ENCODE measurements at places on chromosomes 16 and 17. TPM values are rescaled to one million over a fixed set of nuclear protein-coding genes. Genes with fewer than 3 reads are reported as not detected.

The PIPOX gene
- 3.9 TPM for total RNA-seq

The PRAC2 gene
- not detected for total RNA-seq

The SULT1A4 gene
- total RNA-seq: 0.54 TPM

The NECAB2 gene
- not detected for total RNA-seq

The TUBB3 gene
- 1.8 TPM for total RNA-seq

The KRTAP4-5 gene
- not detected for total RNA-seq

The ST6GALNAC1 gene
- 8.5 TPM for total RNA-seq

The KLHL10 gene
- not detected for total RNA-seq

The CACNG3 gene
- total RNA-seq: not detected

The KRT39 gene
- not detected for total RNA-seq

The SCGB1C2 gene
- not detected for total RNA-seq

The TPSG1 gene
- total RNA-seq: not detected

The TPPP3 gene
- total RNA-seq: not detected

The FOXC2 gene
- total RNA-seq: not detected

The MRPL28 gene
- 37.8 TPM for total RNA-seq

The CHD9NB gene
- total RNA-seq: not detected

The CDRT4 gene
- 21.0 TPM for total RNA-seq

The ZNF205 gene
- not detected for total RNA-seq

The RPGRIP1L gene
- 1.8 TPM for total RNA-seq

The NACA2 gene
- not detected for total RNA-seq

The FA2H gene
- 1.8 TPM for total RNA-seq

The C16orf74 gene
- 5.5 TPM for total RNA-seq

The TBC1D26 gene
- total RNA-seq: 0.10 TPM

The LMF1 gene
- total RNA-seq: 40.0 TPM

The C16orf92 gene
- total RNA-seq: not detected

The WFDC1 gene
- total RNA-seq: not detected

The ASGR2 gene
- not detected for total RNA-seq

The CHRNE gene
- 3.8 TPM for total RNA-seq

The HID1 gene
- 5.6 TPM for total RNA-seq

The STXBP4 gene
- total RNA-seq: 7.6 TPM

The OR3A3 gene
- total RNA-seq: not detected

The HOXB13 gene
- not detected for total RNA-seq
